Fibroblast of lung (primary cell): ENCODE measurements at places on chromosomes 12 and 14. TPM values are rescaled to one million over a fixed set of nuclear protein-coding genes. Genes with fewer than 3 reads are reported as not detected.

The KIF5A gene
- total RNA-seq: 0.51 and 1.3 TPM in 2 replicates

The B4GALNT1 gene
- 0.51 and 2.3 TPM in 2 replicates for total RNA-seq

The IKZF4 gene
- 0.51 and 2.0 TPM in 2 replicates for total RNA-seq

The KLRD1 gene
- total RNA-seq: 0.17 and 0.26 TPM in 2 replicates

The PRPH gene
- total RNA-seq: 0.26 and 0.50 TPM in 2 replicates

The SYNDIG1L gene
- not detected in 2 replicates for total RNA-seq

The IAPP gene
- not detected in 2 replicates for total RNA-seq

The HCAR1 gene
- total RNA-seq: 0.51 and 1.5 TPM in 2 replicates

The KRT74 gene
- not detected in 2 replicates for total RNA-seq

The SOS2 gene
- total RNA-seq: 19.5 and 23.8 TPM in 2 replicates

The C14orf39 gene
- total RNA-seq: not detected in 2 replicates

The CELA1 gene
- not detected in 2 replicates for total RNA-seq

The RGS6 gene
- total RNA-seq: not detected in 2 replicates

The AICDA gene
- not detected in 2 replicates for total RNA-seq

The C1QL4 gene
- 0.17 TPM in 1 of 2 replicates, not detected in the other for total RNA-seq

The ZFC3H1 gene
- 21.8 and 30.7 TPM in 2 replicates for total RNA-seq

The TEX52 gene
- total RNA-seq: not detected in 2 replicates

The KRT73 gene
- total RNA-seq: not detected in 2 replicates

The SLC25A47 gene
- under 0.01 TPM in 1 of 2 replicates, not detected in the other for total RNA-seq

The ARHGDIB gene
- 5.9 and 8.3 TPM in 2 replicates for total RNA-seq

The BCL2L14 gene
- total RNA-seq: not detected in 2 replicates

The SETD3 gene
- total RNA-seq: 38.3 and 43.1 TPM in 2 replicates

The KRT71 gene
- total RNA-seq: not detected in 2 replicates

The OR10G2 gene
- not detected in 2 replicates for total RNA-seq

The SRRM4 gene
- not detected in 2 replicates for total RNA-seq

The OR6C4 gene
- total RNA-seq: under 0.01 TPM in 1 of 2 replicates, not detected in the other

The OVCH1 gene
- 0.51 and 1.2 TPM in 2 replicates for total RNA-seq

The OLR1 gene
- total RNA-seq: 0.26 and 1.2 TPM in 2 replicates

The IGF1 gene
- 0.83 and 1.3 TPM in 2 replicates for total RNA-seq

The BCAT1 gene
- total RNA-seq: 93.7 and 162 TPM in 2 replicates

The RASSF8 gene
- total RNA-seq: 50.6 and 52.8 TPM in 2 replicates
